ENCODE measurements at places on chromosomes 7 and 10.

- DNase-seq, result no peak
Observed at GRCh38 chr10:44051091-44051490, 333.8 kb downstream of the CXCL12 start.

DNA sequence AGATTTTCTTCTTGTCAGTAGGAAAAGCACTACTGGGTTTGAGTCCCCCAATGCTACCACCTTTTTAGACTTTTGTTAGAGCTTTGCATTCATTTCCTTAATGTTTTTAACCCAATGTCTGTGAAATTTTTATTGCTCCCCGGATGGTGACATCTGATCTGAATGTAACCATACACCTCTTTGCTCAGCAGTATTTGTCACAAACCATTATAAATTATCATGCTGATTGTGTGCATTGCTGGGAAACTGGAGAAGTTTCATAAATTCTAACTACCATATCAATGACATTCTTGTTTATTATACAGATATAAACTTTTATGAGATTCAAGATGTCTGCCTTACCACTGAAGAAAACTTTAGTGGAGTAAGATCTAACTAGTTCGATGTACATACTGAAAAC lies 8.5 kb downstream of the NRP1 start:
- DNase-seq, result no peak

DNA sequence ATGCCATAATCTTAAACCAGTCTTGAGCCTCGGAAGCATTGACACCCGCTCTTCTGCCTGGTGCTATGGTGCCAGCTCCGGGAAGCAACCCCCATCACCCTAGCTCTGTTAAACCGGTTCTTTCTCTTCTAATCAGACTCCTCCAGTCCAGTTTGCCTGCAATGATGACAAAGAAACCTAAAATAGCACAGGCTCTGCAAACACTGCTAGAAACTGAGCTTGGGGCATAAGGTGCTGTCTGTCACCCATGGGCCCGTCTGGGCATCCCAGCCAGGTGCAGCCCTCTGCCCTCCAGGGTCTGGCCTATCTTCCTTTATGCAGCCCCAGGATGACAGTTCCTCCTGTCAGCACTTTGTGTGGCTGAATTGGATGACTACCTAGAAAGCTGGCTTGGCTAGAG lies 14.2 kb upstream of the CAMK2G start:
- DNase-seq, result no peak

- no peak for DNase-seq
Observed at GRCh38 chr10:101934686-101935305, 91.2 kb upstream of the KCNIP2 start.

GRCh38 chr7:101234636-101235035 lies 3.0 kb downstream of the CLDN15 start:
- DNase-seq, result no peak

- DNase-seq, result no peak
Observed at GRCh38 chr10:5871596-5871995, 18.1 kb downstream of the ANKRD16 start.

All from stimulated activated CD8-positive, alpha-beta memory T cell treated with anti-CD3 and anti-CD28 coated beads, Interleukin-4, amount 100 ng/mL, for 4 hours (primary cell).